A549 treated with Hydrocortisone at 1 μM for 4 hours (cell line): ENCODE measurements at places on chromosomes 1 and 21. TPM values are rescaled to one million over a fixed set of nuclear protein-coding genes. Genes with fewer than 3 reads are reported as not detected.

Gene PROK1
- not detected in 5 replicates for total RNA-seq

Gene CR1L
- not detected in 5 replicates for total RNA-seq

Gene CDC42BPA
- total RNA-seq: 8.0 to 13.6 TPM (median 9.4 TPM) in 5 replicates

Gene UBIAD1
- total RNA-seq: 14.9 to 18.4 TPM (median 16.2 TPM) in 5 replicates

Gene NECTIN4
- 1.00 to 2.2 TPM (median 2.0 TPM) in 5 replicates for total RNA-seq

Gene LRRC3
- total RNA-seq: 1.7 to 2.3 TPM (median 2.2 TPM) in 5 replicates

Gene NLRP3
- total RNA-seq: 0.08 TPM in 1 of 5 replicates, not detected in the others
